ENCODE measurements at places on chromosomes 7 and 10. TPM values are rescaled to one million over a fixed set of nuclear protein-coding genes. Genes with fewer than 3 reads are reported as not detected.

The PRPS1L1 gene
- not detected for total RNA-seq

DNA sequence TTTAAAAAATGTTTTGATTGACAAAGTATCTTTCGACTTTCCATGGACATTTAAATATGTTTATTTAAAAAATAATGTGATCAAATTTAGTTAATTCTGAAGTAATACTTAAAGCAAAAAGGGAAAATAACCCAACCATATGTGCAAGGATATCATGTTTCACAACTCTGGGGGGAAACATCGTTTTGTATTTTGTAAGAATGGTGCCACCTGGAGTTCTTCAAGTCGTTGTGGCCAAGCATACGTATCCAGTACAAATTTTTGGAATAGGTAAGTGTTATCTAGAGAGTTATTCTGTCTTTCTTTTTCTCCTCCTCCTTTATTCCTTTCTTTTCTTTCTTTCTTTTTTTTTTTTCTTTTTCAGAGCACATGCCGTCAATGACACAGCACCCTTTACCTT, 176.2 kb upstream of the CSTF2T start:
- no peaks in the 10 kb centered on the region for H3K4me1 ChIP-seq
- H3K36me3 ChIP-seq: no peaks in the 10 kb centered on the region
- no peaks in the 10 kb centered on the region for H3K27me3 ChIP-seq
- no peak for DNase-seq
- no peak overlapping the region for H3K4me3 ChIP-seq
- H3K27ac ChIP-seq: peak overlapping the region; percentile 47

DNA sequence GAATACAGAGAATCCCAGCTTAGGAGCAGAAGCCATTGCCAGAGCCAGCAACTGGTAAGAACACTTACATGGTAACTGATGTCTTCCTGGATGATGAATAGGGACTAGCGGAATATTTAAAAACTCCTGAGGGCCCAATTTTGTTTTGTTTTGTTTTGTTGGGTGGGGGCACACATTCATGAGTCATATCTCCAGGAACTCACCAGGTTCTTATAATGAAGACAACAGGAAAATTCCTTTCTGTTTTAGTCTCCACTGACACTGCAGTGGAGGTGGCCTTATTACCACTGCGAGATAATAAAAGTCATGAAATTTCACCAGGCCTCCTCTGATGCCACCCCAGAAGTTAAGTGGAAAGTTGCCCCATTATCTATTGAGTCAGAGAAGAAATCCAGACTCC, 6.6 kb upstream of the CUZD1 start:
- no peaks in the 10 kb centered on the region for H3K4me1 ChIP-seq
- H3K27me3 ChIP-seq: no peaks in the 10 kb centered on the region
- no peak overlapping the region for H3K4me3 ChIP-seq

DNA sequence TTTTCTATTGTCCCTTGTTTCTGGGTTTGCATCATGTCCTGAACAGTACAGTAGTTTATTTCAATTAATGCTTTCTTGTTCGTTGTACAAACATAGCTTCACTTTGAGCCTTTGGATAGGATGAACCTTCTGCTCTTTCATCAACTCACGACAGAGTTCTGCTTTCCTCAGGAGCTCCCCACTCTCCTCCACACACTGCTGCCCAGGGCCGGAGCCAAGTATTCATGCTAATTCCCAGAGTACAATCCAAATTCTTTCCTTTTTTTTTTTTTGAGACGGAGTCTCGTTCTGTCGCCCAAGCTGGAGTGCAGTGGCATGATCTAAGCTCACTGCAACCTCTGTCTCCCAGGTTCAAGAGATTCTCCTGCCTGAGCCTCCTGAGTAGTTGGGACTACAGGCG, 7.5 kb upstream of the NUP205 start:
- no peak overlapping the region for H3K4me3 ChIP-seq
- no peaks in the 10 kb centered on the region for H3K4me1 ChIP-seq
- H3K27me3 ChIP-seq: no peaks in the 10 kb centered on the region
- no peaks in the 10 kb centered on the region for H3K36me3 ChIP-seq
- no peak overlapping the region for H3K27ac ChIP-seq

DNA sequence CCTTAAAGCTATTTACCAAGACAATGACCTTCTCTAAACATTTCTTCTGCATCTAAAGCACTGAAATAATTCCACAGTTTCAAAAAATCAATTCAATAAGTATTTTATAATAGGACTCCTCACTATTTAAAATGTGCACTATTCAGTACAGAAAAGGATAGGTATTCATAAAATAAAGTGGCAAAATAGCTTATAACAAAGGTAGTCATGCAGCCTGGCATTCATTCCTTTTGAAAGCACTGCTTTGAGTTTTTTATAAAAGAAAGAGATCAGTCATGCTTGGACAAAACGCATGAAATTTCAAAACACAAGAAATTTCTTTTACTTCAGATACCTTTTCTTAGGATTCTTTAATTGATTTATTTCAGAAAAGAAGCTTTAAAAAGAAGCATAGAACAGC, 689.7 kb upstream of the PHF14 start:
- no peaks in the 10 kb centered on the region for H3K36me3 ChIP-seq
- no peaks in the 10 kb centered on the region for H3K27me3 ChIP-seq
- no peak overlapping the region for H3K4me3 ChIP-seq
- no peaks in the 10 kb centered on the region for H3K4me1 ChIP-seq
- DNase-seq: no peak
- no peak overlapping the region for H3K27ac ChIP-seq

DNA sequence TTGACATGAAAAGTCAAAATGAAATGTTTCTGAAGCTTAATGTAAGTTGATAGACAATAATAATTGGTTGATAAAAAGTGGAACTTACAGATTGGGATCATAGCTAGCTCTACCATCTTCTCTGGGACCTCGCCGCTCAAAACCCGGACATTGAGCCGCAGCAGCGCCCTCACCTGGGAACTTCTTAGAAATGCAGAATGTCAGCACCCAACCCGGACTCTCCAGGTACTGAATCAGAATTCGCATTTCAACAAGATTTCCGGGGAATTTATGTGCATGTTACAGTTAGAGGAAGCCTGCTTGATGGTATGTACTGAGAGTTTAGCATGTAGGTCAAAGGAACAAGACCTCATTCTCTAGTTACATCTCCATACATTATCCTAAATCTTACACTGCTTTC, 36.7 kb upstream of the ABLIM1 start:
- H3K4me3 ChIP-seq: no peak overlapping the region
- no peaks in the 10 kb centered on the region for H3K36me3 ChIP-seq
- H3K27me3 ChIP-seq: no peaks in the 10 kb centered on the region
- H3K4me1 ChIP-seq: no peaks in the 10 kb centered on the region
- H3K27ac ChIP-seq: no peak overlapping the region

The SFTPA1 gene
- not detected for total RNA-seq

The AMZ1 gene
- total RNA-seq: 0.41 TPM

DNA sequence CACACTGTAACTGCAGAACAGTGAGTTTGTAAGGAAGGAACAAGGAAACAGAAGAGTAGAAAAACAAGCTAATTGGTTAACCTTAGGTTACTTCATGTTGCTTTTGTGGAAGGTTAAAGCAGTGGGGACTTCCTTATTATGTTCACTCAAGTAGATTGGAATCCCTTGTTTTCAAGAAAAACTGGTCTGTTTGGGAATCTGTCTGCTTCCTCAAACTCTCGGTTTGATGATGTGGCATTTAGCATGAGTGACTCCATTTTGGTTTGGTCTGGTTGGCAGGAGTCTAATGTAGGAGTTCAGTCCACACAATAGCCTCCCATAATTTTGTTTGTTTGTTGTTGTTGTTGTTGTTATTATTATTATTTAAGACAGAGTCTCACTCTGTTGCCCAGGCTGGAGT, 3.8 kb upstream of the TRIM56 start:
- H3K36me3 ChIP-seq: no peaks in the 10 kb centered on the region
- H3K4me3 ChIP-seq: no peak overlapping the region
- H3K27me3 ChIP-seq: no peaks in the 10 kb centered on the region

DNA sequence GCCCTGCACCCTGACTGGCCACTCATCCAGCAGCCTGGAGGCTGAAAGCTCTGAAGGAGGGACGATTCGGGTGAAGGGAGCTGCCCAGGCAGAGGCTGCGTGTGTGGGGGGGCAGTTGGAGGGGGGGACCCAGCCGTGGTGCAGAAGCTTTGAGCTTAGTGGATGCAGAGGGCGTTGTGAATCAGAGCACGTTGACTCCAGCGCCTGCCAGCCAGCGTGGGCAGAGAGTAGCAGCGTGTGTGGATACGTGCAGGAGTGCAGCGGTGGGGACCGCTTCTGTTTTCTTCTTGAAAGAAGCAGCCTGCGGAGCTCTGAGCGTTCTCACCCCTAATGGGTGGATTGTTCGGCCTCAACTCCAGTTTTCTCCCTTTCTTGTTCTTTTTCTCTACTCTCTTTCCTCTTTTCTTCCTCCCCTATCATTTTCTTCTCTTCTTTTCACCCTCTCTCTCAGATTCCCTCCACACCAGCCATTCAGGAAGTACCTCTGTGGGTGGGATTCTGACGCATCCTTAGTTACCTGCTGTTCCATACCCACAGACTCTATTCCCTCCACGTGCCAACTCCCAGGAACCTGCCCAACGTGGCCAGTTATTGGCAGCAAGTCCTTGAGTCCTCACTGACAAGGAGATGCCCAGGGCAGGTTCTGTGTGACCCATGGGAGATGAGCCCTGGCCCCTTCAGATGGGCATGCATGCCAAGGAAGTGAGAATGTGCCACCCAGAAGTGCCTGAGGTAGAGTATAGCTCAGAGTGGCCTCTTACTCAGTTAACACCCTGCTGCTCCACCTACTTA, 47.4 kb downstream of the SORCS3 start:
- DNase-seq: no peak
- no peaks in the 10 kb centered on the region for H3K27me3 ChIP-seq
- H3K4me1 ChIP-seq: no peaks in the 10 kb centered on the region
- H3K36me3 ChIP-seq: no peaks in the 10 kb centered on the region

The AKR1D1 gene
- not detected for total RNA-seq

The HDAC9 gene
- 32.3 TPM for total RNA-seq

GRCh38 chr10:35027567-35027966, 62.6 kb downstream of the CUL2 start:
- peaks cover 14% of the 10 kb centered on the region for H3K36me3 ChIP-seq
- no peak overlapping the region for H3K27ac ChIP-seq
- no peak for DNase-seq
- no peak overlapping the region for H3K4me3 ChIP-seq

The ADAM22 gene
- 2.1 TPM for total RNA-seq

DNA sequence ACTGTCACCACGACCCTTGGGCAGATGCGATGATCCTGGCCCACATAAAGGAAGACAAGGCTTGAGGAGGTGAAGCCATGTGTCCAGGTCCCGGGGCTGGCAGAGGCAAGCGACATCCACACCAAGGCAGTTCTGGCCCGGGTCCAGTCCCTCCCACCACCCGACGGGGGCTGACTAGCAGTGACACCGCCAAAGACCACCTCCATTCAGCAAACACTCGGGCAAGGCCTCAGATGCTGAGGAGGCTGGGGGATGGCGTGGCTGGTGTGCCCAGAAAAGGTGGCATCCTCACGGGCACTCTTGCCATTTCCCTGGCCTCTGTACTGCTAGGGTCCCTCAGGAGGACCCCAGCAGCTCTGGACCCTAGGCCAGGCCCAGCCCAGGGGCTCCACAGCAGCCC, 219.0 kb downstream of the ELFN1 start:
- no peak for DNase-seq
- no peak overlapping the region for H3K27ac ChIP-seq
- no peaks in the 10 kb centered on the region for H3K4me1 ChIP-seq
- H3K27me3 ChIP-seq: no peaks in the 10 kb centered on the region
- peaks cover 6% of the 10 kb centered on the region for H3K36me3 ChIP-seq

The ADARB2 gene
- total RNA-seq: 3.9 TPM

The VPS37D gene
- 8.7 TPM for total RNA-seq

The AKR1B15 gene
- not detected for total RNA-seq

The HABP2 gene
- not detected for total RNA-seq

The ZNF117 gene
- 8.2 TPM for total RNA-seq

The DNMBP gene
- 15.0 TPM for total RNA-seq

- no peak for DNase-seq
- H3K4me1 ChIP-seq: no peaks in the 10 kb centered on the region
- no peak overlapping the region for H3K4me3 ChIP-seq
- no peaks in the 10 kb centered on the region for H3K27me3 ChIP-seq
Observed at GRCh38 chr7:104341546-104341945, 13.1 kb downstream of the LHFPL3 start.

GRCh38 chr10:13051126-13051694, 48.8 kb upstream of the OPTN start:
- no peak overlapping the region for H3K4me3 ChIP-seq
- H3K27me3 ChIP-seq: no peaks in the 10 kb centered on the region
- DNase-seq: no peak
- H3K4me1 ChIP-seq: no peaks in the 10 kb centered on the region
- no peaks in the 10 kb centered on the region for H3K36me3 ChIP-seq
- H3K27ac ChIP-seq: no peak overlapping the region

The GIMAP1 gene
- total RNA-seq: 6.4 TPM

The GRB10 gene
- total RNA-seq: 49.2 TPM

GRCh38 chr7:24284699-24285506, 913 bp downstream of the NPY start:
- no peak overlapping the region for H3K27ac ChIP-seq
- peaks cover 21% of the 10 kb centered on the region for H3K4me1 ChIP-seq
- no peak overlapping the region for H3K4me3 ChIP-seq
- H3K27me3 ChIP-seq: peaks cover 67% of the 10 kb centered on the region

DNA sequence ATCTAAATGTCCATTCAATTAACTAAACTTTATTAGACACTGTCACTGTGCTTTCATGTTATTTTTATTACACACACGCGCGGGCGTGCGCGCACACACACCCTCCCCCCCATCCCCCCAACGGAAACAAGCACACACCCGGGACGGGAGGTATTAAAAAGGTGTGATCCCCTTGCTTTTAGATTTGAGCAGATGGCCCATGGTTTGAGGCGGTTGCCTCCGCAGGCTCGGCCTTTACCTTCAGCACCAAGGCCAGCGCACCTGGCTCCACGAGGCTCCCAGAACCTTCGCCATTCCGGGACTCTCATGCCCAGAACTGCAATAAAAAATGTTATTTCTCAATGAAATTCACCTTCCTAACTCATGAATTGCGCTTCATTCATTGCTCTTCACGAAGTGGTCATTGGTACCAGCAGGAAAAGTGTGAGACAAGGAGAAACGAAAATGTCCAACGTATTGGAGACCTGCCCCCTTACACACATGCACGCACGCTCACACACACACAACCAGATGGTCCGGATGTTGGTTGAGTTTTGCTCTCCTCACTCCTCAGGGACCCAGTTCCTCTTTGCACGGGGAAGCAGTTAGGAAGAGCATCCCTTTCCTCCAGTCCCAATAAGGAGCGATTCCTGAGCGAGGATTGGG, 20.8 kb upstream of the PTF1A start:
- no peak overlapping the region for H3K27ac ChIP-seq
- peaks cover 23% of the 10 kb centered on the region for H3K27me3 ChIP-seq
- H3K4me3 ChIP-seq: no peak overlapping the region
- H3K4me1 ChIP-seq: peaks cover 19% of the 10 kb centered on the region
- no peak for DNase-seq

- no peaks in the 10 kb centered on the region for H3K27me3 ChIP-seq
- H3K27ac ChIP-seq: peak overlapping the region; percentile 80
- H3K4me3 ChIP-seq: no peak overlapping the region
- H3K36me3 ChIP-seq: no peaks in the 10 kb centered on the region
- DNase-seq: peak; percentile 81
Observed at GRCh38 chr10:29860166-29860565, 199.2 kb downstream of the JCAD start.

The ADAM12 gene
- total RNA-seq: 0.36 TPM

Data from sigmoid colon (tissue), 7 donors.